EH (cell line): ENCODE measurements at places on chromosomes 1 and 21.

- peak; percentile 47 for DNase-seq
Observed at GRCh38 chr1:150259758-150260669, 2.4 kb downstream of the CA14 start.

- DNase-seq = peak; percentile 15
Observed at GRCh38 chr1:218624052-218624451, 278.9 kb downstream of the TGFB2 start.

GRCh38 chr21:26281506-26281905, 110.9 kb upstream of the APP start:
- DNase-seq = no peak

GRCh38 chr21:44999428-44999971, 59.7 kb downstream of the SLX9 start:
- DNase-seq = no peak

DNA sequence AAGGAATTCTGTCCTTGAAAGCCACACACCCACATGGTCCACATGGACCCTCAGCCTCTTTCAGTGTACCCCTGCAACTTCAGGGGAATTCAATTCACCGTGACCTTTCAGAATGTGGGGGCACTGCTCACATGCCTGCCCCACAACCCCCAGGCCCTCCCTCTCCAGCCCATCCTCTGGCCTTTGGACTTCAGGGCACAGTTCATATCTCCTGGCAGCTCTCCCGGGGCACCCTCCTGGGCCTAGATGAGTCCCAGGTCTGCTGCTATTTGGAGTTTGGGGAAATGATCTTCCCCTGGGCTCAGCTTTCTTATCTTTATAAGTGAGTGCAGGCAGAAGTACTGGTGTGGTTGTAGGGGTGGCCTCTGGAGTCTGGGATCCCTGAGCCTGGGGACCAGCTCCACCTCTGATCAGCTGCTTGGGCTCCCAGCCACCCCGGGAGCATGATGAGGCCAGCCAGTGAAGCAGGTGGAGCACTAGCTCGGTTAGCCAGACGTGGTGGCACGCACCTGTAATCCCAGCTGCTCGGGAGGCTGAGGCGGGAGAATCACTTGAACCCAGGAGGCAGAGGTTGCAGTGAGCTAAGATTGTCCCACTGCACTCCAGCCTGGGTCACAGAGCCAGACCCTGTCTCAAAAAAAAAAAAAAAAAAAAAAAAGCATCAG, 15.8 kb downstream of the C1orf167 start:
- DNase-seq = no peak

DNA sequence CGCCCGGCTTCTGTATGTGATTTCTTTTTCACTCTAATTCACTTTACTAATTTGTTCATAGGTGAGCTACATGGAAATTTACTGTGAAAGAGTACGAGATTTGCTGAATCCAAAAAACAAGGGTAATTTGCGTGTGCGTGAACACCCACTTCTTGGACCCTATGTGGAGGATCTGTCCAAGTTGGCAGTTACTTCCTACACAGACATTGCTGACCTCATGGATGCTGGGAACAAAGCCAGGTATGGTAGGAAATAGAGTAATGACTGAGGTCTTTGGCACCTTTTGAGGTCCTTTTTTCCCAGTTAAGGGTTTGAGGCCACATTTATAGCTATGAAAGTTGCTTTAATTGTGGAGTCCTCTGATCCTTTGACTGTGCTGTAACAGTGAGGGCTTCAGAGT, 56.9 kb downstream of the KIF1B start:
- DNase-seq = peak; percentile 21

- DNase-seq = peak; percentile 1
Observed at GRCh38 chr1:71565262-71565661, 484.4 kb upstream of the ZRANB2 start.

- DNase-seq = peak; percentile 85
Observed at GRCh38 chr1:101190441-101190840, 46.4 kb upstream of the S1PR1 start.

DNA sequence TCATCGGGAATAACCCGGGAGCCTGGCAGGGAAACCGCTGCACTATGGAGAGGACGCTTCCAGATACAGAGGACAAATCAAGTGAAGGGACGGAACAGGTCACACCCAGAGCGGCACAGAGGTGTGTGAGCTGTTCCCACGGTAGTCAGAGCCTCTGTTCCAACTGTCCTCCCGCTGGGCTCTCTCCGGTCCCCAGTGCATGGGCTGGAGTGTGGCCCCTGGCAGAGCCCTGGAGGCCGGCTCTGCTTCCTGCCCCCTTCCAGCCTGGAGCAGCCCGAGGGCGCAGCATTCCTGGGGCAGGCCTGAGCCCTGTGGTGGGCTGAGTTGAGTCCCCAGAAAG, 11.9 kb upstream of the ZBTB21 start:
- DNase-seq = no peak
